ENCODE measurements at places on chromosomes 2 and 18. TPM values are rescaled to one million over a fixed set of nuclear protein-coding genes. Genes with fewer than 3 reads are reported as not detected.

The COL4A3 gene
- total RNA-seq, result 0.48 TPM

The TCF23 gene
- not detected for total RNA-seq

The ABCG5 gene
- total RNA-seq, result not detected

The ZNF638 gene
- total RNA-seq, result 76.5 TPM

The UGT1A9 gene
- not detected for total RNA-seq

The EIF2B4 gene
- 29.5 TPM for total RNA-seq

The GRP gene
- not detected for total RNA-seq

The NDUFS1 gene
- total RNA-seq, result 89.9 TPM

The EVX2 gene
- not detected for total RNA-seq

The RESP18 gene
- total RNA-seq, result not detected

The MYO5B gene
- total RNA-seq, result 2.3 TPM

The CYP1B1 gene
- total RNA-seq, result 177 TPM

The EN1 gene
- total RNA-seq, result 0.32 TPM

The CCDC74A gene
- 17.2 TPM for total RNA-seq

The RNF125 gene
- 0.65 TPM for total RNA-seq

The DES gene
- total RNA-seq, result under 0.01 TPM

The TRABD2A gene
- 5.3 TPM for total RNA-seq

The KATNAL2 gene
- total RNA-seq, result 0.65 TPM

The NEU2 gene
- total RNA-seq, result not detected

The TWIST2 gene
- total RNA-seq, result 63.5 TPM

The RPL31 gene
- 1,547 TPM for total RNA-seq

The TLX2 gene
- not detected for total RNA-seq

The MBP gene
- 1.8 TPM for total RNA-seq

The FEV gene
- not detected for total RNA-seq

The SIGLEC15 gene
- 1.0 TPM for total RNA-seq

The FAM237A gene
- not detected for total RNA-seq
